ENCODE measurements at places on chromosomes 1 and 21.

DNA sequence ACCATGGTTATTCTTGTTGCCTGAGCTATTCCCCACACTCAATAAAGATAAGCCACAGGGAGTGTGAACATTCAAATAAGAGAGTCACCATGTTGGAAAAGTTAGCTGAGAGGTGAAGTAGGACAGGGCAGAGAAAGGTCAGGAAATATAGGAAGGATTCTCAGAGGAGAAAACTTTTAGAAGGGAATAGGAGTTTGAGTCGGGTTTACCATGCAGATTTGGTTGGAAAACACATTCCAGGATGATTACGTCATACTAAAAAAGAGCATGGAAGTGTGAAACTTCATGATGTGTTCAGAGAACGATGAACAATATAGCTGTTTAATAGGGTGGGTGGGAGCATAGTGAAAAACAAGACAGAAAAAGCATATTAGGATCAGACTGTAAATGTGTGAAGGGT is 1125.3 kb upstream of the ADGRL2 start:
- peak; percentile 45 for DNase-seq

DNA sequence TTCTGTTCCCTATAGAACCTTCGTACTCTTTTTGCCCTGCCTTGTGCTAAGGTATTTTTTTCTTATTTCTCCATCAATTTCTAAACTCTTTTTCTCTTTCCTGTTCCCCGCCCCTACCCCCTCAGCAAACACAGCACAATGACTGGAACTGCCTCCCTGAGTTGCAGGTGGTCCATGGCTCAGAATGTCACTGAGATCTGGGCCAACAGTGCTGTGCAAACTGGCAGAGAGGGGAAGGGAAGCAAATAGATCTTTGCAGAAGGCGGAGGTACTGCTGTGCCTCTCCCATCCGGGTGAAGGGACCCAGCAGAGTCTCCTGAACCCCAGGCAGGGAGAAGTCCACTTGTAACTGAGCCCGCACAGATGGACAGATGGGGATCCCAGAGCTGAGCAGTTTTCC is 32.6 kb upstream of the A3GALT2 start:
- no peak for DNase-seq

DNA sequence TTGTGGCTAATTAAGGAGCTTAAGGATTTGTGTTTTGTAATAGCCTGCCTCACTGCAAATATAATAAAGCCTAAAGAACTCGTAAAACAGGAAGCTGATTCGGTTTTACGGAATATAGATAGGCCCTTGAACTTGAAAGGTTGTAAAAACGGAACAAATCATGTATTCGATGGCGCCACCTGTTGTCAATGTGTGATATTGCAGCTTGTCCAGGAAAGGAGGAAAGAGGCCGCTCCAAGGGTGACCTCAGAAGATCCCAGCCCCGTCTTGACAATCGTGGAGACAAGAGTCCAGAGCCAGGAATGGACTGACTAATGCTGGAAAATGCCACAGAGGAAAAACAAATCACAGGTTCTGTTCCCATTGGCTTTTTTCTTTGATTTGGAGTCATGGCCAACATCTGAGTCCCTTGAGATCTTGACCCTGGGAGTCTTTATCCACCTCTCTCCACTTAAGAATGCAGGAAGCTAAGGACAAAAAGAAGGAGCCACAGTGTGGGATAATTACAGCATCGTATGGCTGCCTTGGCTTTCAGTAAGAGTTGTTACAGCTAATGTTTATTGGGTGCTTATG is 7.0 kb upstream of the IGSF21 start:
- peak; percentile 72 for DNase-seq

DNA sequence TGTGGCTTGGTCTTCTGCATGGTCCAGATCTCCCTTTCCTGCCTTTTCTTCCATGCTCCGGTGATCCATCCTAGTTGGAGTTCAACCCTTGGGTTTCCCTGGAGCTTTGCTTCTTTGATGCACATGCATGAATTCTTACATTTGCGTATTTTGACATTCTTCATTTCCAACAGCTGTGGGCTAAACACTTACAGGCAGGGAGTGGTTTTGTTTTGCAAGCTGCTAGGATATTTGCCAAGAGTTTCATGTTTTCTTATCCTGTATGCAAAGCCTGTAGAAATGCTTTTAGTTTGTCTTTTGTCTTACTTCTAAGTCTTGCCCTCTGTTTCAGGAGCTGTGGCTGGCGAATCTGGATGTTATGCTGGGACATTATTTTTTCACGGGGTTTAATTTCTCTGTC is 90.3 kb upstream of the PAXBP1 start:
- DNase-seq, result no peak

Data from kidney tubule cell (primary cell).